ENCODE measurements at places on chromosomes 7 and 10.

DNA sequence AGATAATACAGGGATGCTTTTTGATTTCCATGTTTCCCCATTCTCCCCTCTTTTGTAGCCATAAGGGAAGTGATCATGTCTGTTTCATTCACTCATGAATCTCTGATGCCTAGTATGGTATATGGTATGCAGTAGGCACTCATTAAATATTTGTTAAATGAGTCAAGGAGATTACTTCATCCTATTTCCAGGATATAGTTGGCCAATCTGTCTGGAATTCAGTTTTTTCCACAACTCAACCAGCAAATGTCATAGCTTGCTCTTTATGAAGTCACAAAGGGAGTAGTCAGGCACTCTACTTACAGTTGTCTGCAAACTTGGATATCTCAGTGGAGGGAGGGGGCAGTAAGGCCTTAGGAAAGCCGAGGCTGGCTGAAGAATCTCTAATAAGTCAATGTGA is 853.6 kb downstream of the LRMDA start:
- no peak for DNase-seq

DNA sequence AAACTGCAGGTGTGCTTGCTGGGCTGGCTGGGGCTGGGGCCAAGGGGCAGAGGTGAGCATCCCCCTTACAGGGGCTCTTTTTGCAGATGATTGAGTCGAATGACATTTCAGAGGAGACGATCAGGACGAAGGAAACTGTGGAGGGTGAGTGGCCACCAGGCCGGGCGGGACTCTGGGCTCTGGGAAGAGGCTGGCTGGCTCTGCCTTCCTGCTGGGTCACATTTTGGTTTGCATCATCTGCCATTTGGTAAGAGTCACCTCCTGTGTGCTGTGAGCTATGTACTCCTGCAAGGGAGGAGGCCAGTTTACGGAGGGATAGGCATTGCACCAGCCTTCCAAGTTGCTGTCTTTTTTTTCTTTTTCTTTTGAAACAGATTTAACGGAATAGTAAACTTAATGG is 73.0 kb upstream of the GTF2IRD1 start:
- no peak for DNase-seq

DNA sequence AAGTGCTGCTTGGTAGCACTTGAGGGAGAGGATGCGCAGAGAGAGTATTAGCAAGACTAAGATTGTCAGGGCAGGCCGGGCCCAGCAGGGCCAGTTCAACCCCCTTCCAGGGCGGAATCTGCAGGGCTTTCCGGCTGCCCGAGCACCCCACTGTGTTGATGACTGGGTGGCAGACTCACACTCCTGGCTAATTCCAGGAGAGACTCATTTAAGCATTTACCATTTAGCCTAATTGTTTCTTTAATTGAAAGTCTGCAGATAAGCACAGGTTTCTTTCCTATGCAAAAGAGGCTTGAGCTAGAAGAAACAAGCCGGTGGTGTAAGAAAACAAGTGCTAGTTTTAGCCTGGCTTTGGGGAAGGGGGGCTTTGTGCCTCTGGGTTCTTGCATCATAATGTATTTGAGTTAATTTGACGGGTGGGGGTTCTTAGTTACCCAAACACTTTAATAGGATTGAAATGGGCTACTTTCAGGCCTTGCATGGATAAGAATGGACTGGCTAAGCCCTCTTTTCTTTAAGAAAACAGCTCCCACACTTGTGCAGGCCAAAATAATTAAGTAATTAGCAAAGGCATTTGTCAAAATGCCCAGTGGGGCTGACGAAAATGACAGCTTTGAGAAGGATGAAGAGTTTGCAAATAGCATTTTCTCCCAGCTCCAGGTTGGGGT is 201.3 kb downstream of the MYOF start:
- no peak for DNase-seq

GRCh38 chr10:69665474-69666320 is 35.6 kb downstream of the FAM241B start:
- DNase-seq = no peak

- no peak for DNase-seq
These were observed 16.9 kb upstream of the GPR146 start for GRCh38 chr7:1027242-1028043.

DNA sequence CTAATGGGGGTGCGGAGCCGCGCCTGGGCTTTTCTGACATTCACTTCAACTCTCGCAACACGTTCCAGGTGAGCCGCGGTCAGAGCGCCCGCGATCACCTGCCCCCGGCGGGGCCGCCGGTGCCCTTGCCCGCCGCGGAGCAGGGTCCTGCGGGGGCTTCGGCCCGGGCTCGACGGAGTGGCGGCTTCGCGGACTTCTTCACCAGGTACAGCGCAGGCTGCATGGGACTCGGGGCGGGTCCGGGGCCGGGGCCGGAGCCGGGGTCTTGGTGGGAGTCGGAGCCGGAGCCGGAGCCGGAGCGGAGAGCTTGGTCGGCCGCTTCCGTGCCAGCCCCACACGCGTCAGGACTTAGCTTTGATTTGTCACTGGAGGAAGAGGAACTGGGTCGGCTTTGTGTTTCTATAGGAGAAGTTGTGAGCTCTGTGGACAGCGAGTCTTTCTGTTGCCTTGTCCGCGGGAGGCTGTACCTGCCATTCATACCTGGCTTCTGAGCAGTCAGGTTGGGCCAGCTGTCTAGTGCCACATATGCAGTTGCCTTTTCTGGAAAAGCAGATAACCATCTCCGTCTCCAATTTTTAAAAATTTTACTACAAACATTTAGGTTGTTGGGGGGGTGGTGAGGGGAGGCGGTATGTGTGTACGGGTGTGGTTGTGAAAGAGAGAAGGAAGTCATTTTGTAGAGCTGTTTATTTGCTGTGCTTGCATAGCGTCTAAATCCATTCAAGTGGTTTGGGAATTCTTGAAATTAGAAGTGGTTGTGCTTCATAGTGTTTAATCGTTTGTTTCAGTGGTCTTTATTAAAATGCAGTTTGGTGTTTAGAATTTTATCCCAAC is 1.3 kb downstream of the TBC1D12 start:
- no peak for DNase-seq

GRCh38 chr7:143882020-143882603 is 19.9 kb downstream of the TCAF1 start:
- no peak for DNase-seq

- DNase-seq = no peak
These were observed 213.5 kb upstream of the TMEM229A start for GRCh38 chr7:124246262-124246863.

DNA sequence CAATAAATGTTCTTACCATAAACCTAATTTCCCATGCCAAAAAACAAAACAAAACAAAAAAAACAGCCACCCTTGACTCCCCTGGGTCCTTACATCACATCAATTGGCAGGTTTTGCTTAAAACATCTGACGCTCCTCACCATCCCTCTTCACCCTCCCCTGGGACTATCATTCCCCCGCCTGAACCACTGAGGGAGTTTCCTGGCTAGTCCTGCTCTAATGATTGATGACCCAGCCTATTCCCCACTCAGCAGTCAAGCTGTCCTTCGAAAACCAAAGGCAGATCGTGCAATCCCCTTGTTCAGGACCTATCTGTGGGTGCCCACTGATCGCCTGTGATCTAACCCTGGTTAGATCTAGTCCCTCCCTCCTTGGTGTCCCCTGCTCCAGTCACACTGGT is 11.2 kb upstream of the FRMPD2 start:
- no peak for DNase-seq

DNA sequence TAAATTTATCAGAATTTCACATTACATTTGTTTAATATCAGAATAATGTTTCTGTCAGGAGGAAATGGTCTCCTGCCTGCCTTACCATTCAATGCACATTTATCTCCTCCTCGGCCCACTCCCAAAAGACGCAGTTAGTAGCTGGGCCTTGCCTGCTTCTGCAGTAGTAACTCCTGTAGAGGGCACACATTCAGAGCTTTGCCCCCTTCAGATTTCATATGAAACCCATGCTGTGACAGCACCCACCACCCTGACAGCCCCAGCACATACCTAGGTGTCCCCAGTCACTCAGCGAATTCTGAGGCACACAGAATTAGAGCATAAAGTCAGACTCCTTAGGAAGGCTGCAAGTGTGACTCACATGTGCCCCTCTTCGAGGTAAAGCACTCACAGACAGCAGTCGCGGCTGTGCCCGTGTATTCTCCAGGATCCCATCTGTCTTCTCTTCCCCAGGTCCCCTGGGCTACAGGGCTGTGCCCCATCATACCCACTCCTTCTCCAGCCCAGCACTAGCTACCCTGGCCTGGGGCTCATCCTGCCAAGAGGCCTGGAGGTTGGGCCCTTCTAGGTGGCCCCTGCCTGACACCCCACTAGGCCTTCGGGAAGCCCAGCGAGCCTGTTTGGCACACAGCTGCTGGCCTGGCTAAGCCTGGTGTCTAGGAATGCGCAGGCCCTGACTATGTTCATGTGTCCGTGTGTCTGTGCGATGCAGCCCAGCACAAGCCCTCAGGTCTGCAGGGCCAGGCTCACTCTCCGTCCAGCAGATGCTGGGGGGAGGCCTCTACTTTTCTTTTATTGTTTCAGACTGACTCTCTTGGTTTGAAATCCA is 4.7 kb upstream of the DEPP1 start:
- DNase-seq = no peak

DNA sequence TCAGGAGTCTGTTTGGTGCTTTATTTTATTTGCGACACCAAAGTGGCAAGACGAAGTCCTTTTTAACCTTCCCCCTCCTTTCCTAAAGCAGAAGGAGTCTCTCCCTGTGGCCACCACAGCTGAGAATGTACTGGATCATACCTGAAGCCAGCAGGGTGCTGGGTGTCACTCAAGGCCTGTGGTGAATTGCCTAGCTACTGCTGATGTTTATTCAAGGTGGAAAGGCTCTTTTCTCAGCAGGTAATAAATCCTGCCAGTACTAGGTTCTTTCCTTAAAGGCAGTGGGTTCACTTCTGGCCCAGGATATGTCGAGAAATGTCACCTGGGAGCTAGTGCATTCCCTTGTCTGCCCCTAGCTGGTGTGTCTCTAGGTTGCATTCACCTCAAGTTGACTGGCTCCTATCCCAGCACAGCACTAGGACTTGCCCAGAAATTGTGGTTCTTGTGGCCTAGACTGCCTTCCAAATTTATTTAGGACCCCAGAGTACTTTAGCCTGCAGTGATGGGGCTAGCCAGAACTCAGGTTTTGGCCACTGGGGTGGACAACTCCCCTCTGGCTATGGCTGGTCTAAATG is 60.8 kb upstream of the FAM3C start:
- DNase-seq = no peak

- DNase-seq = no peak
These were observed 150.6 kb downstream of the AKR1D1 start for GRCh38 chr7:138226745-138227279.

DNA sequence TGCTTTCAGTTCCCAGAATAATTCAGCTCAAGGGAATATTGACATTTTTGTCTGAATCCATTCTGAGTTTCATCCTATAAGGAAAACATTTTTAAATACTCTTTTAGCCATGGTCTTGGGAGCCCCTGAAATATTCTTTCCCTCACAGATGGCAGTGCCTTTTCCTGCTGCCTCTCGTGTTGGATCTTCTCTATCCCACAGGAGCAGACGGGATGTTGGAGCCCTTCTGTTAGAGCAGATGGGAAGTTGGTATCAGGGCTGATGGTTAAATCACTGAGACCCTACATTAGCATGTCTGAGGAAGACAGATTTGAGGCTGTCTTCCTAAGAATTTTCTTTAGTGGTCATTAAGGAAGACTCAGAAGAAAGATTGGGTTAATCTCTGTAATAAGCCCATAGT is 737.8 kb downstream of the LRMDA start:
- DNase-seq = no peak

DNA sequence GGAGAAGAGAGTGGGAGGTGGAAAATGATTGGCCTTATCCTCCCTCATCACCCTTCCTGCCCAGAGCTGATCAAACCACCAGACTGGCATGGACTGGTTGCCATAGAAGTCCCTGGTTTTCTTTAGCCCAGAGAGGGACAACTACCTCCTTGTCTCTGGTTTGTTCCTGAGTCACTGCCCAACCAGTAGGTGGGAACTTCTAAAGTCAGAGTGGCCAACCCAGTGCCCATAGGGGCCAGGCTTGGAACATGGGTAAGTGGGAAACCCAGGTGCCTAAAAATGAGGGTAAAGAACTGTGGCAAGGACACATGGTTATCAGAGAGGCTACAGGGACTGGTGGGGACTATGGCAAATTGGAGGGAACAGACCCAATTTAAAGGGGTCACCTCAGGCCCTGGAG is 63.8 kb downstream of the FAM241B start:
- no peak for DNase-seq

DNA sequence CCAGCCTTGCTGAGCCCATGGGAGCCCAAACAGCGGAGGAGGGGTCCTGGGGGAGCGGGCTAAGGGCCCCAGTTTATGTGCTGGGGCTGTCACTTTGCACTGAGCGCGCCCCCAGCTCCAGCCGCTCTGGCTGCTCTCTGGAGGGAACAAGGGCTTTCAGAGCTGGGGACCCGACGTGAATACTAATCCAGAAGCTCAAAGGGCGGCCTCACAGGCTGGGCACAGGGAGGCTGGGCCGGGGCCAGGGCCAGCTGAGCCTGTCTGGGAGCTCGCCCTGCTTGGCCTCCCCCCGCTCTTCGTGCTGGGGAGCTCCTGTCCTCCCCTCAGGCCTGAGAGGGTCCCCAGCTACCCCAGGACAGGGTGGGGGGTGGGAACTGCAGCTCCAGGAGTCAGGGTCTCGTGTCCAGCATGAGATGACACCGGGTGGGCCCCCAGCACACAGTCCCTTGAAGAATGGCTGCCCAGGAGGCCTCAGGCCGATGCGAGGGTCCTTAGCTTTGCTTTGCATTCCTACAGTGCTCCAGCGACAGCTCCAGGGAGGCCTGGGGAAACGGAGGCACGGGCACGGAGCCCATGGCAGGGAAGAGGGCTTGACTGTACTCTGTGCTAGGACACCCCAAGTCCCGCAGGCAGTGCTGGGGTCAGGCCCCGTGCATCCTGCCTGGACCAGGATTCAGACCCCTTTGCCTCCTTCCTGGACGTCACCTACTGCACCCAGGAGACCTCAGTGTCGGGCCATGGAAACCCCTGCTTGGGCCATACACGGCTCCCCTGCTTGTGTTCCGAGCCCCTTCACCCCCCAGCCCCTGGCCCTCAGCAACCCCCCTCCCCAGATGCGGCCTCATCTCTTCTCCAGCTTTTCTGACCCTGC is 5.8 kb upstream of the AMZ1 start:
- DNase-seq = no peak

DNA sequence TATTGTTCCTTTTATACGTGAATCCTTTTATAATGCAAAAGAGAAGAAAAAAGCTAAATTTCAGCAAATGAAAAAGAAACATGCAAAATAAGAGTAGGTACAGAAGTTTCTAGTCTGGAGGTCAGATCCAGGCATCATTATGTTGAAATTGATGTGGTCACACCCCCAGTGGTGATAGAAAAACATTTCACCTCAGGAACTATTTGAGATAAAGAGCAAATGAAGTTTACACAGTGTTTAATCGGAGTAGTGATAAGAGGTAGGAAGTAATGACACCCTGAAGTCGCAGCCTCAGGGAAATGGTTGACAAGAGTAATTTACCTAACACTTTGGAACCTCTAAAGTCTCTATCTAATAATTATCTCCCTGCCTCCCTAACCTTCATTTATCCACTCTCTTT is 536.0 kb upstream of the STEAP1 start:
- no peak for DNase-seq

- DNase-seq = no peak
These were observed 915.8 kb downstream of the XPNPEP1 start for GRCh38 chr10:109007514-109007913.

- DNase-seq = no peak
These were observed 256.5 kb downstream of the FRMD4A start for GRCh38 chr10:14074062-14074884.

All from activated CD4-positive, alpha-beta T cell treated with anti-CD3 and anti-CD28 coated beads, Interleukin-2, amount 50 U/mL, for 24 hours (primary cell).